ENCODE measurements at places on chromosomes 11 and 22.

- DNase-seq: no peak
These were observed 5.0 kb downstream of the TBC1D22A start for GRCh38 chr22:46767249-46767985.

GRCh38 chr11:112794331-112794846 is 166.8 kb upstream of the NCAM1 start:
- DNase-seq: no peak

GRCh38 chr11:65880844-65881421 is 1.3 kb downstream of the CTSW start:
- DNase-seq: no peak

DNA sequence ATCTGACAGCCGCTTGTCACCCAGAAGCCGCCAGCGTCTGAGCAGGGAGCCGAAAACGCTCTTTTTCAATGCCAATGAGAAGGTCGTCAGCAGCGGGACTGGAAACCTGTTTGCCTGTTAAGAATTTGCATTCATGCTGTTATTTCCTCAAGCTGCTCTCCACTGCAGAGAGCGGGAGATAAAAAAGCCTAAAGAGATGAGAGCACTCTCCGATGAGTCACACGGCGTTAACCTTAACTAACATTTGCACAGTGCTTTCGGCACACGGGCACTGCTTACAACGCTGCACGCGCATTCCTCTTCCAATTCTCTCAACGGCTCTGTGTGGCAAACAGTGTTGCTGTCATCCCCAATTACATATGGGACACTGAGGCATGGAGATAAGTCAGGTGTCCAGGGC is 40.0 kb upstream of the RTL6 start:
- DNase-seq: no peak

DNA sequence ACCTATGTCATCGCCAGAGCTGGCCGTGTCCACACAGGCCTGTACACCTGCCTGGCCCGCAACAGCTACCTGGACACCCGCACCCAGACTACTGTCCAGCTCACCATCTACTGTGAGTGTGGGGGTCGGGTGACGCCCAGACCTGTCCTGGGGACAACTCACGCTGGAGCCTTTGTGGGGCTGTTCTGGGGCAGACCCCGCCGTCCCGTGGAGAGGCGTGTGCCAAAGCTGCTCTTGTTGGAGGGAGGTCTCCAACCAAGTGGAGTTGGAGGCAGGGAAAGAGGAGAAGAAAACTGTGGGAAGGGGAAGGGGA is 4.3 kb downstream of the VSIG10L2 start:
- no peak for DNase-seq

GRCh38 chr11:10459029-10459970 is 4.2 kb downstream of the AMPD3 start:
- DNase-seq: no peak

DNA sequence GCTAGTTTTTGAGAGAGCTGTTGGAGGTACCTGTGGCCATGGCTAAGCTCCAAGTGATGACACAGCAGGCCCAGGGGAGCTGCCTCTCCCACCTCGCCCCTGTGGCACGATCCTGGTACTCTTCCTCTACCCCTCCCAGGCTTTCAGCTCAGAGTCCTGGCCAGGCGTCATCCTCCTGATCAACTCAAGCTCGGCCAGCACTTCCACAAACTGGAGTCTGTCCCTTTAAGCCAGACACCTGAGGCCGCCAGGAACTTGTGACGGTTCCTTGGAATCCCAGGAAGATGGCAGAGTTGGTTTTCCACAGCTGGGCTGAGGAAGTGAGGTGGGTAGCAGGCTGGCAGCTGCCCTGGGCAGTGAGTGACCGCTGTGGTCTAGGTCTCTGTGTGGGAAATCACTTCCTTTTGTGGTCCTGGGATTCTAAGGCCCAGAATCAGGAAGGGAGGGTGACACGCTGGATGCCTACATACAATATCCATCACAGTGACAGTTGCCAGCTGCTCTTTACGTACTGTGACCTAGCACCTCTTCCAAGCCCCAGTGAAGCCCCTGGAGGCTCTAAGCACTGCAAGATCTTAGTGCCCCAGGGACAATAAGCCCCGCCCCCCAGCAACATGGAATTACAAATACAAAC is 3.2 kb upstream of the CST6 start:
- DNase-seq: no peak

GRCh38 chr11:2891326-2892214 is 6.0 kb upstream of the CDKN1C start:
- DNase-seq: no peak

- peak; percentile 74 for DNase-seq
These were observed 528 bp upstream of the ARRB1 start for GRCh38 chr11:75351791-75352587.

GRCh38 chr22:47197773-47198500 is 435.5 kb downstream of the TBC1D22A start:
- no peak for DNase-seq

DNA sequence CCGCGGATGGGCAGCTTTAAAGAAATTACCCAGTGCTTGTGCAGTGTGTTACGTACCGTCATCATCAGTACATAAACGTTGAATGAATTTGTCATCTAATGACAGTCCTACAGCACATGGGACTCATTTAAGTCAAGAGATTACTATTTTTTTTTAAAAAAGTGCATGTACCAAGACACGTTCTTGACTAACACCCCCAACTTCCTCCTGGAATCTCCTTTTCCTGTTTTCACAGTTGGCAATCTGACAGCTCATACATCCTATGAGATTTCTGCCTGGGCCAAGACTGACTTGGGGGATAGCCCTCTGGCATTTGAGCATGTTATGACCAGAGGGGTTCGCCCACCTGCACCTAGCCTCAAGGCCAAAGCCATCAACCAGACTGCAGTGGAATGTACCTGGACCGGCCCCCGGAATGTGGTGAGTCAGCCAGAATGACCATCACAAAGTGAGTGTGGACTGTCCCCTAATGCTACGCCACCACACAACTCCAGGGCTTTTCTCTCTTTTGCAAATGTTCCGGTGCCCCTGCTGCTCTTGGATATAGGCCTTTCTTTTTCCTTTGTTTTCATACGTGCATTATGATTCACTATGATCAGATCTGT is 162.0 kb upstream of the SORL1-AS1 start:
- no peak for DNase-seq
